ENCODE measurements at places on chromosomes 11 and 22.

GRCh38 chr11:111417766-111418435 lies 38.8 kb upstream of the POU2AF1 start:
- peak; percentile 23 for DNase-seq

- DNase-seq: no peak
These were observed 6.5 kb downstream of the TENM4 start for GRCh38 chr11:79434283-79434682.

DNA sequence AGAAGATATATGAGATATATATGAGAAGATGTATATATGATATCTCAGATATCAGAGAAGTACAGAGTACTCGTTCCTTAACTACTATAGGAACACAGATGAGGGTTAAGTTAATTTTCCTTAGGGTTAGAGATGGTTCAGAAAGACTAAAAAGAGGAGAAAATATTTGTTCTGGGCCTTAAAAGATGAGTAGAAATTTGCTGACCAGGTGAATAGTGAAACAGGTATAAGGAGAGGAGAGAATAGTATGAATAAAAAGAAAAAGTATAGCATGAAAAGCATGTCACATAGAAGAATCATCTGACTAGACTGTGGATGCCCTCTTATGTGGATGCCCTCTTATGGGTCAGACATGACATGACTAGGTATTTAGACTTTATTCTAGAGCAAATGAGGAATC lies 6.3 kb upstream of the RAB39A start:
- no peak for DNase-seq

- no peak for DNase-seq
These were observed 43.7 kb downstream of the GDPD5 start for GRCh38 chr11:75481922-75482606.

- no peak for DNase-seq
These were observed 21.4 kb downstream of the ARHGEF12 start for GRCh38 chr11:120357620-120358019.
